ENCODE measurements at places on chromosomes 11 and 22. TPM values are rescaled to one million over a fixed set of nuclear protein-coding genes. Genes with fewer than 3 reads are reported as not detected.

DNA sequence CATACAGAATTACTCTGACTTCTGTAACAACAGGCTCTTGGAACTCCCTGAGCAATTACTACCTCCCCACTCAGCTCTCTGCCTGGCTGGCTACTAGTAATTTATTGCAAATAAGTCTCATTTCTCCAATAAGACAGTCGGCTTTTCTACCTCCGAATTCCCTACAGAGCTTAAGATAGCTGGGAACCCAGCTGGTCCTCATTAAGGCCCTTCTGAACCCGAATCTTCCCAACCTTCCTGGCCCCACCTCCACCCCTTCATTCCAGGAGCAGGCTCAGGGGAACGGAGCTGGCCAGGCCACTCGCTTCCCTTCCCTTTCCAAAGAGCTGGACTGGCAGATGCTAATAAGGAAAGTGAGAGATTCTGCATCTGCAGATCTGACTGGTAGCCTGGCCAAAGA, 21.6 kb downstream of the TMPRSS5 start:
- no peak for DNase-seq

The OVOL1 gene
- total RNA-seq, result not detected

The ANO5 gene
- total RNA-seq, result 3.4 TPM

GRCh38 chr11:1480555-1481482, 5.8 kb downstream of the MOB2 start:
- no peak for DNase-seq

GRCh38 chr11:65266210-65266609, 4.4 kb downstream of the POLA2 start:
- DNase-seq, result no peak

The TRIM48 gene
- not detected for total RNA-seq

DNA sequence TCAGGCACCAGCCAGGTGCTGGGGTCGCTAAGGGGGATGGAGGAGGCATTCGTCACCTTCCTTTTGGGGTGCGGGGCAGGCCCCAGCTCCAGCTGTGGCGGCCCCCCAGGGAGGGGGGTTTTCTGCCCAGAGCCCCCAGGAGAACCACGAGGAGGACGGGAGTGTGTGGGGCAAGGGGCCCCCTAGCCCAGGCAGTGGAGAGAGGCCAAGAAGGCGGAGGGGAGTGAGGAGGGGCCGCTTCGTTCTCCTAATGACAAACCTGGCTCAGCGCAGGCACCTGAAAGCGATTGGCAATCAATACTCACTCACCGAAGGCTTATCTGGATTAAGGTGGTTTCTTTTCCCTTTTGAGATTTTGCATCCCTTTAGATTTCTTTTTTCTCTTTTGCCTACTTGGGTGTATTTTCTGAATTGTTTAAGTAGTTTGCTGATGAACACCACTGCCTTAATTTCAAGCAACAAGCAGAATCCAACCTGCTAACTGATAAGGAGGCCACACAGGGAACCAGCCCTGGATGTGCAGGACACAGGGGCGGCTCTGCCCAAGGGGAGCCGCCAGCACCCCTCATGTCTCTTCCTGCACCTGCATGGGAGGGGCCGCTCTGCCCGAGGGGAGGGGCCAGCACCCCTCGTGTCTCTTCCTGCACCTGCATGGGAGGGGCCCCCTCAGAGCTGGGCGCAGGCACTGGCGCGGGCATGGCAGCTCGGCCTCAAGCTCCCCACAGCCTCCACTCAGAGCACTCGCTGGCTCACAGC, 122.3 kb downstream of the BRD1 start:
- no peak for DNase-seq

DNA sequence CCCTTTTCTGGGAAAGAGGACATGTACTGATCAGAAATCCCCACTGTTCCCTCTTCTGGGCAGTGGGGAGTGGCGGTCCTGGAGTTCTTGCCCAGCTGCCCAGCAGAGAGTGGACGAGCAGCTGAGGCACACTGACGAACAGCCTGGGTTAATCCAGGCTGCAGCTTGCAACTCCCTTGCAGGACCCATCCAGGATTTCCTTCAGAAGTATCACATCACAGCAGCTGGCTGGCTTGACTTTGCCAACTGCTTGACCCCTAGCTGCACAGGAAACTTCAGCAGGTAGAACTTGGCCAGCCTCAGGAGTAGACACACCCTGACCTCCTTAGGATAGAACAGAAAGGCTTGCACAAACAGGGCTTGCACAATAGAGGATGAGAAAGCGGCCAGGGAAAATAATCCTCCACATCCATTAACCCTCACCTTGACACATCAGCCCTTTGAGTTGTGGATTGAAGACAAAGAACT, 27.9 kb upstream of the FZD4 start:
- no peak for DNase-seq

GRCh38 chr11:10255388-10256125, 38.5 kb downstream of the SBF2 start:
- no peak for DNase-seq

DNA sequence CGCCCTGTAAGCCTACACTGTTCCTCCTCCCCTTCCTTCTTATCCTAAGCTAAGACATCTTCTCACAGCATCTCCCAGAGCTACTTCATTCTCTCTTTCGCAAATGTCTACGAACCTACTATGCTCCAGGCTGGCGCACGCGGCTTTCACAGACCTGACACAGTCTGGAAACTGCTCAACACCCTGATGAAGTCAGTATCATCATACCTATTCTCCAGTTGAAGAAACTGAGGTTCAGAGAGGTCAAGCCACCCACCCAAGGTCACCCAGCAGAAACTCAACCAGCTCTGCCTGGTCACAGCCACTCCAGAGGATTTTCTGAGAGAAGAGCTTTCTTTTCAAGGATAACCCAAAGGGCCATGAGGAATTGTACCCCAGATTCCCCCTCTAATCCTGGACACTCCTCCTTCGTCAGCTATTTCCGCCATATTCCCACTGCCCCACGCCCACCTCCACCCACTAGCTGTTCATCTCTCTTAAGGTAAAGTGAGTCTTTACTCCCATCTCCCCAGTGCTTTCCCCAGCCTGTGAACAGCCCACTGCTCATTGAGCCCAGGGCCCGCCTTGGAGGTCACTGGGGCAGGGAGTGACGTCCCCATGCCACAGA, 1.8 kb downstream of the KCNJ4 start:
- no peak for DNase-seq

DNA sequence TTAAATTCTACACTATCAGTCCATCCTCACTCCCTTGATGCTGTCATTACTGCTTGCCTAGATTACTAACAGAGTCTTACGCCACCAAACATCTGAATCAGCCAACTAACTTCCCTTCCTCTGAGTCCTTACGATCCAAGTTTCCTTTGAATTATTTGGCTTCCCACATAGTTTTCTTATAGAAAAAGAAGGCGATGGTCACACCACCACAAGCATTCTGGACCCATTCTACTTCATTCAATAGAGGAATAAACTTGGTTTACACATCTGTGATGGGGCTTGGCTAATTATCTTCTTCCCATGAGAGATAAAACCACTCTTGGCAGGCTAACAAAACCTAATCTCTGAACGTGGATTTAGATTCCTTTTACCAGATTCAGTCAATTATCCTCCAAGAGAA, 35.0 kb downstream of the INTS4 start:
- DNase-seq, result no peak

DNA sequence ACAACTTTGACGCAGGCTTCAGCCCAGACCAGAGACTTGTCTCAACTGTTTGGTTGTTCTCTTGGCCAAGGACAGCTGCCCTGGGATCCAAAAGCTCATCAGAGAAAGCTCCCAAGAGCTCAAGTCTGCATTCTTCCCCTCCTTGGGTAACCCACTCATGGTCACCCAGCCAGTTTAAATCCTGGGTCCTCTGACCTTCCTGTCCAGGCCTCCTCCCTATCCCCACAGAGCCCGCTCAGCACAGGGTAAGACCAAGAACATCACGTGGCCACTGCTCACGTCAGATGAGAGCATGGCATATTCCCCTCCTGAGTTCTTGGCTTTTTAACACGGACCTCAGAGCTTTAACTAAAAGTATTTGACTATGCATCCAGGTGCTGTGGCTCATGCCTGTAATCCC, 25.8 kb downstream of the TSKU start:
- no peak for DNase-seq

The SAAL1 gene
- total RNA-seq, result 56.4 TPM

- peak; percentile 6 for DNase-seq
Observed at GRCh38 chr11:11582011-11582701, 39.6 kb downstream of the GALNT18 start.

The UBQLN3 gene
- total RNA-seq, result not detected

DNA sequence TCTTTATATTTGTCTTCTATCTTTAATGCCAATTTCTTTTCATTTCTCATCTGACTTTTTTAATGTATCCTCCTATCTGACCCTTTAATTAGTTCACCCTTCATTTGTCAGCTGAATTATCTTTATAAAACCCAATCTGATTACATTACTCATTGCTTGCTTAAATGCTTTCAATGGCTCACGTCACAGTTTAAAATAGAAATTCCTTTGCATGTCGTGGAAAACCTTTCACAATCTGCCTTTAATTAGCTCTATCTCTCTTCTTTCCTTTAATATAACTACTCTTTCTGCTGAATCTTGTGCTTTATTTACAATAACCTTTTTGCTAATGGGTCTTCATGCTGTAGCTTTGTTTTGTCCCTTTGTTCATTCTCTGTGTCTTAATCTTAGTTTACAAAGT, 125.7 kb downstream of the DYNC2H1 start:
- no peak for DNase-seq

The KCNQ1 gene
- 0.86 TPM for total RNA-seq

- DNase-seq, result no peak
Observed at GRCh38 chr11:26764825-26765224, 43.0 kb upstream of the SLC5A12 start.

The ROM1 gene
- 0.23 TPM for total RNA-seq

- no peak for DNase-seq
Observed at GRCh38 chr11:69391192-69392103, 90.0 kb upstream of the LINC01488 start.

The CHCHD10 gene
- total RNA-seq, result 38.8 TPM

DNA sequence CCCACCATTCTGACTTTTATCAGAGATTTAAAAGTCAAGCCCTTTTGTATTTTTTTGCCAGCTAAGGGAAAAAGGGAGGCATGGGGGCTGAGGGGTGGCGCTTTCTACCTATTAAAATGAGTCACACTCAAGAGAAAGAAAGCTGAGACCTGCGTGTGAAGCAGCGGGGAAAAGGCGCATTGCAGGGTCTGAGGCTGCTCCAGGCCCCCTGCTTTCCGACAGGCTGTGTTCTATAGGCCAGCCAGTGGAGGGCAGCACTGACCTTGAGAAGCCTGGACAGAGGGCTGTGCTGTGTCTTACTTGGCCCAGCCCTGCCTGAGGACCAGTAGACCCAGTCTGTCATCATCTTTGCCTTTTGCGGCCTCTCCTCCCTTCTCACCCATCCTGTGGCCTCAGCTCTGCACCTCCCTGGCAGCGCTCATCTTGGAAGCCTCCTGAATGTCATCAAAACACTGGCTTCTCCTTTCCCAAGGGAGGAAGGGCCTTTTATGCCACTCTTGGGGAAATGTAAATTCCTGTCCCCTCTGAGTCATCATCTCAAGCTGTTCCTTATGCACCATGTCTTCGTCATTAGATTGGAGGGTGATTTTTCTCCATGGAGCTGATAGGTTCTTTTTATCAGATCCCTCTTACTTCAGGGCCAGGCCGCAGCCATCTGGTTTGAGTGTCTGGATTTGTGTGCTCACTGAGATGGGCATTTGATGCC, 12.6 kb upstream of the MAPK8IP1 start:
- DNase-seq, result peak; percentile 65

The APBB1 gene
- total RNA-seq, result 90.0 TPM

DNA sequence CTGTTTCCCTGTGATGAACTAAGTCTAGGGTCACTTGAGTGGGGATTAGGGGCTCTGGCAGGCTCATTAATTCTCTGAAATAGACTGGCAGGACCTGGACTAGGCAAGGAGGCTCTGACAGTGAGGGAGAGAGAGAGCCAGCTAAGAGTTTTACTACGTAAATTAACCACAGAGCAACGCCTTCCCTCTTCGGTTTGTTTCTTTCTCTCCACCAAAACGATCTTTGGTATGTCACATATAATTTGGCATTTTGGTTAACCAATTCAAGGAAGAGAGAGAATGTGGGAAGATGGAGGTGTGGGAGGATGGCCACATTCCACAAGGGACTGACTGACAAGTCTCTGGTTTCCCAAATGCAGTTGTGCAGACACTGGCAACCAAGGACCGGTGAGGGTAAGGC, 27.9 kb downstream of the ATG16L2 start:
- no peak for DNase-seq

The GALR3 gene
- not detected for total RNA-seq

- DNase-seq, result no peak
Observed at GRCh38 chr11:61893981-61894380, 2.6 kb upstream of the FADS3 start.

The GTSE1 gene
- total RNA-seq, result 67.6 TPM

The GP1BB gene
- total RNA-seq, result 4.8 TPM

The P2RY6 gene
- total RNA-seq, result not detected

GRCh38 chr11:111733016-111733415, 33.2 kb downstream of the PPP2R1B start:
- DNase-seq, result no peak

- DNase-seq, result no peak
Observed at GRCh38 chr11:38927993-38928392, 2330.0 kb upstream of the RAG2 start.

- peak; percentile 3 for DNase-seq
Observed at GRCh38 chr11:18013790-18014507, 1.1 kb upstream of the SERGEF start.

GRCh38 chr11:67423891-67424613, 4.2 kb upstream of the RPS6KB2 start:
- no peak for DNase-seq

The NLRP6 gene
- total RNA-seq, result not detected

The OLFML1 gene
- total RNA-seq, result 0.84 TPM

DNA sequence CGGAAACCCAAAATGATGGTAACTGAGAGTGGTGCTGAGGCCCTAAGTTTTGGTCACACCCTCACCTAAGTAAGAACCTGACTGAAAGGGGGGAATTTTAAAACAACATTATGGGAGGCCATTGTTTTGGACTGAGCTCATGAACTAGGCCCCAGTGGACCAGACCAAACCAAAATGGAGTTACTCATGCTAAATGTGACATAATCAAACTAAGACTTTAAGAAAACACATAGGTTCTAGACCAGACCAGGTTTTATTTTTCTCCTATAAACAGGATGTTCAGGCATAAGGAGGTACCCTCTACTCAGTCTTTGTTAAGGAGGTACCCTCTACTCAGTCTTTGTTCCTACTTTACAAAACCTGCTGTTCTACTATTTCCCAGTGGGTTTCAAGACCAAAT, 7.4 kb upstream of the EI24 start:
- DNase-seq, result no peak

- no peak for DNase-seq
Observed at GRCh38 chr11:15912291-15912690, 444.1 kb downstream of the SOX6 start.

The PGR gene
- not detected for total RNA-seq

The SCGB1D4 gene
- total RNA-seq, result not detected

DNA sequence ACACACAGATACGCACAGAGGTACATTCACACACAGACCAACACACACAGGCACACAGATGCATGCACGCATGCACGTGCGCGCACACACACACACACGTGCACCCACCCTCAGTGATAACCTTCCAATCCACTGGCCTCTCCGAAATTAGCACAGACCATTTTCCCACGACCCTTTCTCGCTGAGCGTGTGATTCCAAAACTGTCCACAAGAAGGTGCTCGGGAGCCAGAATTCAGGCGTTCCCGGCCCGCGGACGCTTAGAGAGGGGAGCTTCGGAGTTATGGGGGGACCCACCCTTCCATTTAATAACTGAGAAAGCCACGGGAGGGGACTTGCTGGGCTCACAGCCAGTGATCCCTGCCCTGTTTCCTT, 33.8 kb upstream of the SLC35C1 start:
- DNase-seq, result peak; percentile 87

GRCh38 chr11:67179892-67180490, 60.9 kb downstream of the KDM2A start:
- no peak for DNase-seq

GRCh38 chr11:12822392-12823022, 148.3 kb downstream of the TEAD1 start:
- DNase-seq, result no peak
